ENCODE measurements at places on chromosomes 7 and 10.

DNA sequence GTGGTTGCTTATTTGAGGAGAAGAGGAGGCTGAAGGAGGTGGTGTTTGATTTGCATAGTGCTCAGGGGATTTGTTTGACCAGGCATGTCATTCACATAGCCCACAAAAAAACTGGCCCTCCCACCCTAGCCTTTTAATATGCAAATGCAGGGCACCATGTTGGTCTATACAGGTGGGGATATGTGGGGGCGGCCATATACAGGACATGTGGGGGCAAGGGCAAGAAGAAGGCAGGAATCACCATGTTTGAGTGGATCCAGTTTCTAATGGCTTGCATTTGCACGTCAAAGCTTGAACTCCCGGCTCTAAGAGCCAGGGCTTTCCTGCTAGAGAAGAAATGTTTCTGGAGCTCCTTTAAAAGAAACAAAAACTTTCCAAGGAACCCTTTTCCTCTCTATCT is 541.0 kb downstream of the ZWINT start:
- DNase-seq: no peak

DNA sequence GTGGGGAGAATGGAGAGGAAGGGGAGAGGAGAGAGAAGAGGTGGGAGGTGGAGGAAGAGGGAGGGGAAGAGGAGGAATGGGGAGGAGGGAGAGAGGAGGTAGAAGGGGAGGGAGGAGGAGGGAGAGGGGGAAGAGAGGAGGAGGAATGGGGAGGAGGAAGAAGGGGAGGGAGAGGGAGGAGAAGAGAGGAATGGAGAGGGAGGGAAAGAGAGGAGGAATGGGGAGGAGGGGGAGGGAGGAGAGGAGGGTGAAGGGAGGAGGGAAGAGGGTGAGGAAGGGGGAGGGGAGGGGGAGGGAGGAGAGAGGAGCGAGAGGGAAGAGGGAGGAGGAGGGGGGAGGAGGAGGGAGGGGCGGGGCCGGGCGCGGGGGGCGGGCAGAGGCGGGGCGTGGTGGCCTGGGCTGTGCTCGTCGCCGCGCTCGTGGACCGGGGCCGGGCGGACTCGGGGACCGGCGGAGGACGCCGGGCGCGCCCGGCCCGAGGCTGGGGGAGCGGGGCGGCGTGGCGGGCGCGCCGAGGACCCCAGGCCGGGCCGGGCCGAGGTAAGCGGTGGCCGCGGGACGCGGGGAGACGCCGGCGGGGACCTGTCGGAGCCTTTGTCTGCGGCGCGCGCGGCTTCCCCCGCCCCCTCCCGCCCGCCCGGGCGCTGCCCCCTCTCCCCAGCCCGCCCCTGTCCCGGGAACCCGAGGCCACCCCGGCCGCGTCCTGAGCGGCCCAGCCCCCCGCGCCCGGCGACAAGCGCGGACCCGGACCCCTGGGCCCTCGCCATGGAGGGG is at the start of gene SLC29A4:
Gene SLC29A4, plus strand, starts transcription at position 401 of the 774 bp plus-strand sequence. CDS start 4,874 bp downstream, outside the sequence.
- DNase-seq: no peak

- DNase-seq: peak; percentile 41
Measured at GRCh38 chr10:78267598-78267997, 233.9 kb downstream of the RPS24 start.

DNA sequence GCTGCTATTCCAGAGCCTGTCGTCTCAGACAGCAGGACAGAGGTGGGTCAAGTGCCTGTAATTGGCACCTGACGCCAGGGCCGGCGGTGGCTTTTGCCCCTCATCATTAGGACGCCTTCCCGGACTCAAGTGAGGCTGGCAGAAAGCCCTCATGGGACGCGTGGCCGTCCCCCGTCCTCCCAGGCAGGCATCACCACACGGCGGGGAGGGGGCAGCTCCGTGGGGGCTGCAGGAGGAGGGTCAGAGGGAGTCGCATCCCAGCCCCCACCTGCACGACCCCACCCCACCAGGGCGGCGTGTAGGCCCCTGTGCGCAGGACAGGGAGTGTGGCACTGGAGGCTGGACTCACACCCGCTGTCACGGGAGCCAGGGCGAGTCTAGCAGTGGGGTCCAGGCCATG is 16.3 kb downstream of the CFAP46 start:
- DNase-seq: no peak

- DNase-seq: no peak
Measured at GRCh38 chr7:9029681-9030530, 596.5 kb downstream of the NXPH1 start.

- no peak for DNase-seq
Measured at GRCh38 chr10:126921162-126921561, 15.9 kb downstream of the DOCK1 start.

GRCh38 chr10:17001961-17002749 is 127.5 kb downstream of the CUBN start:
- DNase-seq: peak; percentile 91

DNA sequence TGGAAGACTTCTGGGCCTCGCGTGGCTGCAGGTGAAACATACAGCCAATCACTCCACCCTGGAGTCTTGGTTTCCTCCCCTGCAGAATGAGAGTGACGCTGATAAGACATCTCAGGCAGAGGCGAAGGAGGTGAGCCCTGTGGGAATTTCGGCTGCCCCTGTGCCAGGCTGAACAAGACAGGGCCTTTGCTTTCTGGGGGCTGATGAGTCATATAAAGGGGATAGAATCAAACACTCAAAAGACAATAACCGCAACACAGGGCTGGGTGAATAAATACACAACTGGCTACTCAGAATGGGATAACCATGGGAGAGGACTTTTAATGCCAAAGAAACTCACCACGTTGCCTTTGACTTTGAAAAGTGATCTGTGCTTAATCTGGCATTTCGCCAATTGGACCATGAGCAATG is 143.8 kb downstream of the KCNMA1 start:
- peak; percentile 43 for DNase-seq

DNA sequence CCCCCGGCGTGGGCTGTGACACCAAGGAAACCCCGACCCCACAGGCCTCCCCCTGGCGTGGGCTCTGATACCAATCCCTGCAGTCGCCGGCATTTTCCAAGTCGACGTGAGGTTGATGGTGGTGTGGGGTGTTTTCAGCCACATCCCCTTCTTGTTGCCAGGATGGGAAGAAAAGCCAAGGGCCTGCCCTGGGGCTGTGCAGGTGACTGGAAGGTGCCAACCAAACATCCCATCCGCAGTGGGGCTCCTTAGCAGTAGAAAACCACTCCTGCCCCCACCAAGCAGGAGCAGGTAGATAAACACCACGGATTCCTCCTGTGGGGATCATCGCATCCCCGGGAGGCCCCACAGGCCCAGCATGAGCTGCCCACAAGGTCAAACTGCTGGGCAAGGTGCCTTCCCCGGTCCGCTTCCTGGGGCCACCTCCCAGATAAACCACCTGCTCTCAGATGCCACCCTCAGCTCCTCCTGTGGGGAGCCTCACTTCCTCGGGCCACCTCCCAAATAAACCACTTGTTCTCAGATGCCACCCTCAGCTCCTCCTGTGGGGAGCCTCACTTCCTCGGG is 88.5 kb upstream of the DIP2C start:
- no peak for DNase-seq

DNA sequence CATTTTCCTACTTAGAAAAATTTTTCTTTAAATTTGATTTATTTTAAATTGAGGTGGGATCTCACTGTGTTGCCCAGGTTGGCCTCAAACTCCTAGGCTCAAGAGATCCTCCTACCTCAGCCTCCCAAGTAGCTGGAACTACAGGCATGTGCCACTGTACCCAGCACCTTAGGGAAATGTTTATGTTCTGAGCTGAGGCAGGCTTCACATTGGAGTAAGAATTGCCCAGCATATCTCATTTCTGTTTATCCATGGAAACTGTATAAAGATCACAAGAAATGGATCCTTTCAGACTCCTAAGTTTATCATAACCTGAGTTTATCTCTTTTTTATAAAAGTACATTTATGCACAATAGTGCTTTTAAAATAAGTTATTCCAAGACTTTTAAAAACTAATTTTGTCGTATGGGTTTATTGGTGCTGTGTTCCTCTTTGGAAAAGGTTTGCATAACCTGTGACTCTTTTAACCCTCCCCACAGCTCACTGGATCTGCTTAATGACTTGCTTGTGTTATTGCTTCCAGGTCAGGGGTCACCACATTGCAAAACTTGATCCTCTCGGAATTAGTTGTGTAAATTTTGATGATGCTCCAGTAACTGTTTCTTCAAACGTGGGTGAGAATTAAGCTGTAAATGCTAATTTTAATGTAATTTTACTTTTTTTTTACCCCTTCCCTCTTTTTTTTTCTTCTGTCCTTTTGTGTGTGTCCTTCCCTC is 40.7 kb downstream of the OGDH start:
- no peak for DNase-seq

DNA sequence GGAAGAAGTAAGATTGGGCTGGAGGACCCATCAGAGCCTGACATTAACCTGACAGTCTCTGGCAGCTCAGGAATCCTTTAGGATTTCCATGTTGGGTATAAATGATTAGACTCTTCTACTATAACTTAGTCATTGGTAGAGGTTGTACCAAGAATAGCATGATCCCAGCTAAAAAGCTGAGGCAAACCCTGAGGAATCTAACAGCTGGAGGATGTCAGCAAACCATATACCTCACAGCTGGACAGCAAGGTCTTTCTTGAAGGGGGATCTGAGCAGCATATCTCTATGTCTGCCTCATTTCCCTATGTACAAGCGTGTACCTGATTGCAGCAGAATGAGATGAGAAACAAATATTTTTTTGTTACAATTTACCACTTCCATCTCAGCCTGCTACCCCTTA is 103.2 kb downstream of the NPSR1 start:
- no peak for DNase-seq

DNA sequence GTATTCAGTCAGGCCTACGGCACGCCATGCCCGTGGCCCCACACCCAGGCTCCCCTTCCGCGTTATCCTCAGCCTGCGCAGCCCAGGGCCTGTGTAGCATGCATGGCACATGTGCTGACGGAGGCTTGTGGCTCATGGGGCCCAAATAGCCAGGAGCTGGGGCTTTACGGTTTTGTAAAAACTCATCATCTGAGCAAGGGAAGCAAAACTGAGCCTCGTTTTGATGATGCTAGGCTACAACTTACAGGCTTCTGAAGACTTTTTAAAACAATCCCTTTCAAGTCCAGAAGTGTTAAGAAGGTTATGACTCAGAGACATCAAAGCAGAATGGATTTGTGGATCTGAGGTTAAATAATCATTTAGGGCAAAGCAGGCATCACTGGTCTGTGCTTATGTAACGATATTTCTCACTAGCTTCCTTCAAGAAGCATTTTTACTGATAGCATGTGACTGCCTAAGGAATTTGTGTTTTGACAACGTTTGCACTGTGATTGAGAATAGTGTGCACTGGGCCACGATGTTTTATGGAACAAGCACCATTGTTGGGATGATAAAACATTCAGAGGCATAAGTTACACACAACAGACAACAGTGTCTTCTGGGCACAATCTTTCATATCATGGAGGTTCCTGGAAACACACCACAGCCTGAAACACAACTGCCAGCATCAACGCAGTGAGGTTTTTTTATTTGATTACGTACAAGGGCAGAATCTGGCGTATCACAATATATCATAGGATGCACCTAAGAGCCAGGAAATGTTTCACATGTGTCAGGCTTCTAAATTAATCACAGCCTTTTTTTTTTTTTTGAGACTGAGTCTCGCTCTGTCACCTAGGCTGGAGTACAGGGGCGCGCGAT is 274.3 kb downstream of the CCDC3 start:
- peak; percentile 31 for DNase-seq

- no peak for DNase-seq
Measured at GRCh38 chr7:80335511-80336231, 176.2 kb downstream of the GNAT3 start.

DNA sequence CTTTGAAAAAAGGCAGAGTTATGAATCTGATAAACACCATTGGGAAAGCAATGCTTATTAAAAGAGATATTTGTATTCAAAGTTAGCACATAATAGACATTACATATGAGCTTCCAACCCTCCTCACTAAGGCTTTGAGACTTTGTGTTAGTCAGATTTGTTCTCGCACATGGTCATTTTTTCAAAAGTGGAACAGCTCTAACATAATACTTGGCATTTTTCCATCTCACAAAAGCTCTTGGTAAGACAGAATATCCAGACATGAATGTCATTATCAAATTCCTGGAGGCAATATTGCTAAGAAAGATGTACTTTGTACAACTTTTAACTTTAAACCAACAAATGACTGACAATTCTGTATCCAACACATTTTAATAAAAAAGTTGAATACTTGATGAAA is 292.4 kb upstream of the SMIM30 start:
- DNase-seq: no peak

GRCh38 chr7:47034180-47034579 is 547.7 kb downstream of the TNS3 start:
- peak; percentile 42 for DNase-seq

GRCh38 chr10:1642600-1643160 is 94.6 kb downstream of the ADARB2 start:
- no peak for DNase-seq

DNA sequence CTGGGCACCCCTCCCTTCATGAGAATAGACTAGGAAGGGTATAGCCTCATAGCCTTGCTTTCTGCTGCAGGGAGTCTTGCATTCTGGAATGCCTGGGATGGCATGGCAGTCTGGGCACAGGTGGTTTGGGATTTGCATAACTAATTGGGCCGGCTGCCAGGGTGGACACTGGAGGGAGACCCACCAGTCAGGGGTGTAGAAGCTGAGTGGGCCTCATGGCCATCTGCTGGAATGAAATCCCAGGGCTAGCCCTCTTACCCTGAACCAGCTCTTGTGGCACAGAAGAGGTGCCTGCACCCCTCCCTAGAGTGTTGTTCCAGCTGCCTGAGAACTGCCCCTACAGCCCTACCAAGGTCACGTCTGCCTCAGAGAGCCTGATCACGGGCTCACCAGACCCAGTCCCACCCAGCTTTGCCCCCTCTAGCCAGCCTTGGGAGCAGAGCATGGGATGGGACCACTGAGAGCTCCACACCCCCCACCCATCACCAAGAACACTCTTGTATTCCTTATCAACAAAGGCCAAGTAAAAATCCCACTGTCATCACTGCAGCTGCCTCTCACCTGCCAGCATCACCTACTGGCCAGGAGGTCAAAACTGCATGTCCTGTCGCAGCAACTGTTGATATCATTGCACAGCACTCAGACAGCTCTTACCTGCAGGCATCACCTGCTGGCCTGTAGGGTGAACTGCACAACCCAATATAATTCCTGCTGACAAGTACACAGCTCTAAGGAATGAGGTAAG is 148.9 kb downstream of the ZEB1 start:
- DNase-seq: no peak

DNA sequence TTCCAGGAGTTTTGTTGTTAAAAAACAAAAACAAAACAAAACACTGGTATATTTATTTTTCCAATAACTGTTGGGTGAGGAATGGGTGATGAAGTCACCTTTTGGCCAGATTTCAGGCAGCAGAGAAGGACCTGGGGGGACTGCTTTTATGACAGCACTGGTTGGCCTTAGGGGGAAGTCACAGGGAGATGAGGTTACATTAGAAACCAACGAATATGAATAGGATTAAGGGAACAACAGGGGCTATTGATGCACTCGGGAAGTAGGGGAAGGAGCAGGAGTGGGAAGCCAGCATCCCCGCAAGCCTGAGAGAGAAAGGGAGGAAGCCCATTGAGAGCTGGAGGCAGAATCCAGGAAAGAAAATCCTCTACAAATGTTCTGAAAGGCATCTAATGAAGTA is 958.4 kb downstream of the TYW1 start:
- DNase-seq: peak; percentile 34

- no peak for DNase-seq
Measured at GRCh38 chr7:36279200-36279925, 110.3 kb upstream of the ANLN start.

- DNase-seq: peak; percentile 61
Measured at GRCh38 chr10:77251297-77252013, 386.2 kb downstream of the KCNMA1 start.

GRCh38 chr10:86523348-86523747 is 1.8 kb upstream of the WAPL start:
- peak; percentile 18 for DNase-seq
